ENCODE measurements at places on chromosomes 12 and 14. TPM values are rescaled to one million over a fixed set of nuclear protein-coding genes. Genes with fewer than 3 reads are reported as not detected.

The EFS gene
- 46.6 TPM for polyA plus RNA-seq

- DNase-seq, result no peak
Observed at GRCh38 chr14:49971156-49972130, 78.6 kb downstream of the ARF6 start.

DNA sequence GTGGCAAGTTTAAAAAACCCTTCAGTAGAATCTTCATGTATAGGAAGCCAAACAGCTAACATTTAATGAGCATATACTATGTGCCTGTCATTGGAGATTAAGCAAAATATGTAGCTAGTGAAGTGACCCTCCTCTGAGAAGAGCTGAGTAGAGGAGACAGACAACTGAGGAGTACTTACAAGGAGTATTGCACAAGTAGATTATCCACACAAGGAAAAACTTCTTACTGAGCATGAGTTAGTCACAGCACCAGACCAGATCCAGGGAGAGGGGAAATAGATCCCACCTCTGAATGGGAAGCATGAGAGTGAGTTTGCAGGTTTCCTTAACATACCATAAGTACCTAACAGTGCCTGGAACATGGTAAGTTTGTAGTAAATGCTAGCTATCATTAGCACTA lies 33.0 kb downstream of the FRMD6 start:
- DNase-seq, result no peak

The KIF26A gene
- polyA plus RNA-seq, result 12.8 TPM

GRCh38 chr14:77622366-77622961 lies 6.0 kb upstream of the SPTLC2 start:
- no peak for DNase-seq

The CMA1 gene
- polyA plus RNA-seq, result 0.53 TPM

GRCh38 chr12:5470703-5471102 lies 38.8 kb downstream of the NTF3 start:
- no peak for DNase-seq

The RDH12 gene
- polyA plus RNA-seq, result 0.86 TPM

DNA sequence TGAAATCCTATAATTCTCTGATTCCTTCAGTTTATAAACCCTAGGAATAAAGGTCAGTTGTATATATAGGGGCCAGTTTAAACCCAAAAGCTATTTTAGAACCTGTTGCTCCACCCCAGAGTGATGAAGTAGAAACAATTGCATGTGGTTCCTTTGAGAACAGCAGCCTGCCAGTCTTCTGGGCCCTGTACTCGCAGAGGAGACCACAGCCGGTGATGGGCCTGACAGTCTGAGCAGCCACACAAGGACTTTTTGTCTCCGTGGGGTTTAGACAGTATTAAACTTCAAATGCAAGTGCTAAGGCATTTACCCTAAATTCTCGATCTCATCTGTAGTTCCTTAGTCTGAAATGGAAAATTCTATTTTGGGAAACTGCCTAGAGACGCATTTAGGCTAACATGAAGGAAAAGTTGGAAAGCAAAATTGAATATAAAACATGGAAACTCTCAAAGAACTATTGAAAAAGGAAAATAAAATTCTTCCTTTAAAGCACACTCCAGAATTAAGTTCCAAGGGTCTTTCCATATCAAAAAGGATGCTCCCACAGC lies 80.6 kb downstream of the PRICKLE1 start:
- no peak for DNase-seq

DNA sequence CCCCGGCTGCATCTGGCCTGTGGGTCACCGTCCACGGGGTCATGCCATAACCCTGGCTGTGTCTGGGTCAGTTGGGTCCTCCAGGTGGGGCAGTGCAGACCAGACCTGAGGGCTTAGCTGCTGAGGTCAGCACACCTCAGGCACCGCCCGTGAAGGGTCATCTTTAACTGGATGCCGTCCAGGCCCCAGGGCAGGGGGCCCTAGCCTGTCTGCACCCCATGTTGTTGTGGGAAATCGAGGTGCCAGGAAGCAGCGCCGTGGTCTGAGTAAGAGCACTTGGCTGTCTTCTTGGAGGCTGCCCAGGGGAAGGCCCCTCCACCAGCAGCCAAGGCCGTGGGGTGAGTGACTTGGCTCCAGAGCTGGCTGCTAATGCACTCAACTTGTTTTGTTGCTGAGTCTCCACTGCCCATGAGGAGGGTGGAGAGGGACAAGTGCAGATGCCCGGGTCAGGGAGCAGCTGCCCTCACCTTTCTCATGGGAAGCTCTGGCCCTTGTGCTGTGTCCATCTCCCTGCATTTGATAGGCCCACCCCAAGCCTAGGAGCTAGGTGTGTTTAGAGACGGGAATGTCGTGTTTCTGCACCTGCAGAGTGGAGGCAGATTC lies 317.2 kb downstream of the TMEM121 start:
- no peak for DNase-seq

GRCh38 chr12:18601962-18602361 lies 135.8 kb downstream of the PLCZ1 start:
- no peak for DNase-seq

- no peak for DNase-seq
Observed at GRCh38 chr14:24278424-24278823, 7.0 kb upstream of the RABGGTA start.

The CDCA3 gene
- polyA plus RNA-seq, result 28.5 TPM

- DNase-seq, result no peak
Observed at GRCh38 chr14:72588521-72588920, 305.4 kb downstream of the DPF3 start.

GRCh38 chr12:69948851-69949250 lies 123.8 kb downstream of the MYRFL start:
- DNase-seq, result no peak

- no peak for DNase-seq
Observed at GRCh38 chr12:41605545-41606305, 417.6 kb downstream of the PDZRN4 start.

GRCh38 chr14:103362780-103363179 lies 22.4 kb upstream of the MARK3 start:
- DNase-seq, result no peak

The SDR39U1 gene
- 69.5 TPM for polyA plus RNA-seq

The LDHB gene
- polyA plus RNA-seq, result 1,498 TPM

GRCh38 chr12:68342966-68343365 lies 10.8 kb upstream of the MDM1 start:
- no peak for DNase-seq

- no peak for DNase-seq
Observed at GRCh38 chr14:47390831-47391504, 284.4 kb downstream of the MDGA2 start.

DNA sequence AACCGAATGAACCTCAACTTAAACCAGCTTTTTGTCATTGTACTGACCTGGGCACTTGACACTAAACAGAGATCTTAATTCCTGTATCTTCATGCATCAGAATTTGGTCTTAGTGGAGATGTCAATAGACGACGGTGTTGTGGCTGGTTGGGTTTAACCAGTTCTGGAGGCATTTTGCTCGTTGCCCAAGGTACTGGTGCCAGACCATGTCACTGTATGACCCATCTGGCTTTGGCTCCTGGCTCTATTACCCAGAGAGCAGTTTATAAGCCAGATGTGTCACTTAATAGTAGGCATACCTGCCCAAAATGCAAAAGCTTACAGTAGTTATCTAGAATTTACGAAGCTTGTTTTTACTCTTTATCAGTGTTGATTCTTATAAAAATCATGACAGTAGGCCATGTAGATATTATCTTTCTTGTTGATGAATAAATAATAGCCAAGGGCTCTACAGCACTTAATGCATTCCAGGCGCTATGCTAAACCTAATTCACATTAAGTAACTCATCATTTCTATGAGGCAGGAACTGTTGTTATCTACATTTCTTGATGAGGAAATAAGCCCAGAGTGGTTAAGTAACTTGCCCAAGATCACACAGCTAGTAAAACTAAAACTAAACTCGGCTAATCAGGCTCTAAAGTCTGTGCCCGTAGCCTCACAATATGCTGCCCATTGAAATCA lies 179.7 kb upstream of the HIF1A start:
- DNase-seq, result no peak

DNA sequence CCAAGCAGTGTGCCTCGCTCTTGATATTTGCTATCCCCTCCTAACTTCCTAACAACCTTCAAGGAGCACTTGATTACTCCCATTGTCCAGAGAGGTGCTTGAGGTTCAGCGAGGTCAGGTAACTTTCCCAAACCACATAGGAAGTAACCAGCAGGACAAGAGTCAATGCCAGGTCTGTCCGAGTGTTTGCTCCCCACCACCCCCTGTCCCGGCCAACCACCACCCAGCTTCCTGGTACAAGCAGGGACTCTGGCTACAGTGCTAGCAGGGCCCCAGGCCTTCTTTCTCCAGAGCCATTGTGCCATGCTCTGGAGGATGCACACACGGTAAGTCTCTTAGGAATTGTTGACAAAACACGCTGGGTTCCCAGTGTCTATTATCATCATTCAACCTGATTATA lies 49.2 kb downstream of the SYNE3 start:
- no peak for DNase-seq

DNA sequence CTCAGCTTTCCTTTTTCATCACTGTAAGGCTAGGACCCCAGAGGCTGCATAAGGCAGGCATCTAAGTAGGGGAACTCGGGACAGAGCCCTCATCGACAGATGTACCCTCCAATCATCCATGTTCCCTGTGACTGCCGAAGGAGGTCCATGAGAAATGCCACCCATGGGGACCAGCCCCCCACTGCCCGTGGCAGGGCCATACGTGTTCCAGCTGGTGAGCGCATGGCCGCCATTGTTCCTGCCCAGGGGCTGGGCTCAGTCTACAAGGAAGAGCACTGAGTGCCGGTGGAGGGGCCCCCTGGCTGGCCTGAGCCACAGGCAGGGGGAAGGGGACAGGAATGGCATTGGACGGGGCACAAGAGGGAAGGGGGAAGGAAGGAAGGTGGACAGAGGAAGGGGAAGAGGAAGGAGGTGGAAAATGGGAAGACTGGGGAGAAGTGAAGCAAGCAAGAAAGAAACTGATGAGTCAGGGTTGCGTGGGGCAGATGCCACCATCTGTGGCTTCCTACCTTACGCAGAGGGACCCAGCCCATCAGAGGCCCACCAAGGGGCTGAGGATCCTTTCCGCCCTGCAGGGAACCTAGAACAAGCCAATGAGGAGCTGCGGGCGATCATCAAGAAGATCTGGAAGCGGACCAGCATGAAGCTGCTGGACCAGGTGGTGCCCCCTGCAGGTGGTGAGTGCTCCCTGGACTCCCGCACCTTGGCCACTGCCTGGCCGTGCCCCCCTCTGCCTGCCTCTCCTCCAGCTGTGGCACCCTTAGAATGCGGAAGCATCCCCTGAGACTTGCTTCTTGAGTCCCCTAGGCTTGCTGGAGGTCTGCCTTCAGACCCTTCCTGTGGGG lies 120.6 kb upstream of the FKBP4 start:
- DNase-seq, result no peak

The AACS gene
- 25.7 TPM for polyA plus RNA-seq

The ZNF219 gene
- 39.4 TPM for polyA plus RNA-seq

- no peak for DNase-seq
Observed at GRCh38 chr12:72465940-72466630, 193.9 kb downstream of the TRHDE start.

The SYNDIG1L gene
- polyA plus RNA-seq, result 0.19 TPM

DNA sequence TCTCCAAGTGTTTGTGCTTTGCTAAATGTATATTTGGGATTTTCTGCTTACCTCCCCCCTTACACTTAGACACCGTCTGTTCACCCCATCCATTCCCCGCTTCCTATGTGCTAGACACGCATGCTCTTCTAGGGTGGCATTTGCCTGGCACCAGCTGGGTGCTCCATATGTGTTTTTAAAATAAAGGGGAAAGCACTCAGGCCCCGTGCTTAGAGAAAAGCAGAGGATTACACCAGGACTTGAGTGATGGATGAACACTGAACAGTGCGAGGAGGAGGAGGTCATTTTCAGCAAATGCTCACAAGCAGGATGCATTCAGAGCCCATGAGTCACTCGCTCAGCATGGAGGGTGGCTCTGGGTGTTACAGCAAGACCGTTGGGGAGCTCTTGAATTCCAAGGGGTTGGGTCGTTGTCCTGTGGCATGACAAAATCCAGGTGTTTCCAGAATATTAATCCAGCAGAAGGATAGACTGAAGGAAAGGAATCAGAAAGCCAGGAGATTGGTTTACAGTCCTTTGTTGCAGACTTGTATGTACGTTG lies 2.9 kb upstream of the BDKRB1 start:
- no peak for DNase-seq

DNA sequence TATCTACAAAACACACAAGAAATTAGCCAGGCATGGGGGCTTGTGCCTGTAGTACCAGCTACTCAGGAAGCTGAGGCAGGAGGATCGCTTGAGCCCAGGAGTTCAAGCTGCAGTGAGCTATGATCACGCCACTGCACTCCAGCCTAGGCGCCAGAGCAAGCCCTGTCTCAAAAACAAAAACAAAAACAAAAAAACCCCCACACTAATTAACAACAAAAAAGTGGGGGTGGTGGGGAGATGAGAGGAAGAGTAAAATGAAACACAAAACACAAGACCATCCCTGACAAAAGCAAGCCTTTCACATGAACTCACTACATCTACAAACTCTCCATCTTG lies 53.9 kb upstream of the HECTD1 start:
- no peak for DNase-seq

Measured in renal cortex interstitium (tissue), 15 donors.